ENCODE measurements at places on chromosomes 4 and X.

DNA sequence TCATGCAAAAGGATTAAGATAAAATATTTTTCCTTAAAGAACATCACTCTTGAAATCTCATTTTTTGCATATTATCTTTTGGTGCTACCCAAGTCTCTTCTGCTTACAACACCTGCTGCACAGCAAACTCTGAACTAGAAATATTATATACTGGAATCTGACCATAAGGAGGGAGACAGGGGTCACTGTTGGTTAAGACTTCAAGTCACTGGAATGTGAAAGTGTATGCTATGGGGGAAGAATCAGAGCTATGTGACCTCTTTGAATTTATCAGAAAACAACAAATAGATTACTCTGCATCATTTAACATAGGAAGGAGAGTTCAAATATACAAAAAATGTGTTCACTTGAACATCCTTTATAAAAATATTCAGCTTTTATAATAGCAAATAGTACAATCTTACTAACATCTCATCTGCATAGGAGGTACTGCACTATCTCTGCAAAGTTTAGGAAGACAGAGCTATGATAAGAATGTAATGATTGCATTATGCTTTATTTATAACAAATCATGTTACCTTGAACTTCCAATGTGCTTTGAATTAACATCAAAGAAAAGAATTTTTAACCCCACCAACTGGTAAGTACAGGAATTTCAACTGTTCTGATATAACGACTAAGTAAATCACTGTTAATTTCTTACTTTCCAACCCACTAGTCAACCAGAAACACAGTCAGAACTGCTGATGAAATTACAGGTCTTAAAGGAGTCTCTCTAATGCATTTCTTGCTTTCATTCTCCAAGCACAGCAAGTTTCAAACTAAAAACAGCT is 69.8 kb downstream of the ZNF827 start:
- no peak for DNase-seq

GRCh38 chr4:83599183-83599582 is 63.3 kb downstream of the GPAT3 start:
- DNase-seq: no peak

- peak; percentile 32 for DNase-seq
Observed at GRCh38 chrX:31508338-31508737, 436.5 kb upstream of the FTHL17 start.

- no peak for DNase-seq
Observed at GRCh38 chrX:19389227-19389845, 45.6 kb downstream of the PDHA1 start.

DNA sequence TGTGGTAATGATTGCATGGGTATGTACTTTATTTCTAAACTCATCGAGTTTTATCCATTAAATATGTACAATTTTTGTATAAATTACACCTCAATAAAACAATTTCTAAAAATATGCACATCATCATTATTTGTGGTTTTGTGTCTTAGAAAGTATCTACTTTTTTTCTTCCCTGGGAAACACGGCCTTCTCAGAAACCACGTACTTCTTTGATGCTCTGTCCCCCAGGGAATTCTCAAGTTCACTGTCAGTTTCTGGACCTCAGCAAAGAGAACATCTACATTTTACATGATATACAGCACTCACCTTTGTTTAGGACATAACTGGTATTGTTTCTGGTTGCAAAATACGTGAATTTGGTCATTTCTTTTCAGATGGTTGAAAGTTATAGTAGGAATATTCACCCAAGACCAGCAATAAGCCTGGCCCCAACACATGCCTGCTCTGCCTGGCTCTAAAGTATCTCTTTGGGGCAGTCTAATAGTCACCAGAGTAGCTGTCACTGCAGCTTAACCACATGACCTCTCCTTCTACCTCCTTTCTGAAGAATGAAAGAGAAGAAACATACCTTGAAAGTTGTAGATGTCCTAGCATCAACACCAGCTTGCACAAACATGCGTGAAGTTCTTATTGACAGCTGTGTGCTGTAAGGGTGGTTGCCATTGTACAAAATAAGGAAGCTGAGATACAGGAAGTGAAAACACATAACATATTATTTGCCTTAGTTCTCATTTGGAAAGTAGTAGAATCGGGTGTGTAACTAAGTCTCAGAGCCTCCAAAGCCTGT is 48.4 kb upstream of the SPANXN4 start:
- no peak for DNase-seq

DNA sequence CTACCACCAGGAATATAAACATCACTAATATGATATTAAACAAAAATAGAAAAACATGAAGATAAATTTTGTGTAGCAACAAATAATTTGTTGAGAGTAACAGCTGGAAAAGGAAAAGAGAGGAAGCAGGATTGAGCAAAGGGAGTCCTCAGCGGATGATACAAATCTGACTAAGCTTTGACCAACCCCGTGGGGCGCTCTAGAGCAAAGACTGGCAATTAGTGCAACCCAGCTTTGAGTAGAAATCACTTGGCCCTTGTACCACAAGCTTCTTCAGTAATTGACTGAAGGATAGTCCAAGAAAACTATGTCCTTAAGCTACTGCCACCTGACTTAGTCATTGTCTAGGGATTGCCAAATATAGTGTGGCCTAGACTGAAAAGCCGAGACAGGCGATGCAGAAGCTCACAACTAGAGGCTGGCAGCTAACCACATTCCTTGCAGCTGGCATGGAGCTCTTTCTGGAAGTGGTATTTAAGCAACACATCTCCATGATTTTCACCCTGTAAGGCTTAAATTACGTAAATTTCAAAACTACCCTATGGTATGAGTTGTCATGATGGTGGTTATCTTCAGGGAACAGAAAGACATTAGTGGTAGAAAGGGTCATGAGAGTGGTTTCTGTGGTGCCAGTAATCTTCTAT is 396.0 kb downstream of the PDGFC start:
- no peak for DNase-seq

GRCh38 chr4:27742816-27743215 is 882.2 kb downstream of the STIM2 start:
- DNase-seq: no peak

GRCh38 chr4:98608356-98608755 is 50.1 kb downstream of the TSPAN5 start:
- DNase-seq: no peak

- no peak for DNase-seq
Observed at GRCh38 chrX:107712231-107713202, 63.1 kb downstream of the TSC22D3 start.

DNA sequence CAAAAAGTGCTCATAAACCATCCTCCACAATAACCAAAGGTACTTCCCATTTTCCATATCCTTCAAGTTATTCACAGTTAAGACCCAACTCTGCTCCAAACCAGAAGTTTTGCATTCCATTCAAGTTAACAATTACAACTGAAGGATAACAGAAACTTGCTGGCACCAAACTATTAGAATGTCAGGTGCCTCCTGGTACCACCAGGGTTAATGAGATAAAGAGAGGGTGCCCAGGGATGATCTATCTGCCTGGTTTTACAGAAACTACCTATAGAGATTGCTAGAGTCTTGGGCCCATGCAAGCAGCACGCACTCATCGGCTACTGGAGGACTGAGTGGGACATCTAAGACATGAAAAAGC is 114.6 kb downstream of the RBM47 start:
- DNase-seq: no peak

- DNase-seq: no peak
Observed at GRCh38 chrX:133005042-133005441, 46.6 kb upstream of the HS6ST2 start.

DNA sequence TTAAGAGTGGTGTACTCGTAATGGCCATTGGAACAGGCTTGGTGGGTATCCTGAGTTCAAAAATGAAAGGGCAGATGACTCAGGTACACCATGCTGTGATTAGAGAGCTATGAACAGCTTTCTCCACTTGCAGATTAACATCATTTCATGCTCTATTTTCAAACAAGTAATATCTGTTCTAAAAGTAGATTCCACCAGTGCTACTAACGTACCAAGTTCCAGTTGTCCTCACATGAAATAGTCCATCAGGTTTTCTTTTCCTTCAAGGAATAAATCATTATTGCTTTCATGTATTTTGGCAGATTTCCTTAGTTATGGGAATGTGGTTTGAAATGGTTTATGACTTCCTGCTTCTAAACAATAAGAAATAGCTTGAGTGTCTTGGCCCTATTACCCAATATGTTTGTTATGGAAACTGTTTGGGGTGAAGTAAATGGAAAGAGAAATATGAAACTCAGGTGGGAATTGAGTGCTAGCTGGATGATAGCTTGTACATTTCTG is 49.9 kb downstream of the PCDH7 start:
- DNase-seq: peak; percentile 80

DNA sequence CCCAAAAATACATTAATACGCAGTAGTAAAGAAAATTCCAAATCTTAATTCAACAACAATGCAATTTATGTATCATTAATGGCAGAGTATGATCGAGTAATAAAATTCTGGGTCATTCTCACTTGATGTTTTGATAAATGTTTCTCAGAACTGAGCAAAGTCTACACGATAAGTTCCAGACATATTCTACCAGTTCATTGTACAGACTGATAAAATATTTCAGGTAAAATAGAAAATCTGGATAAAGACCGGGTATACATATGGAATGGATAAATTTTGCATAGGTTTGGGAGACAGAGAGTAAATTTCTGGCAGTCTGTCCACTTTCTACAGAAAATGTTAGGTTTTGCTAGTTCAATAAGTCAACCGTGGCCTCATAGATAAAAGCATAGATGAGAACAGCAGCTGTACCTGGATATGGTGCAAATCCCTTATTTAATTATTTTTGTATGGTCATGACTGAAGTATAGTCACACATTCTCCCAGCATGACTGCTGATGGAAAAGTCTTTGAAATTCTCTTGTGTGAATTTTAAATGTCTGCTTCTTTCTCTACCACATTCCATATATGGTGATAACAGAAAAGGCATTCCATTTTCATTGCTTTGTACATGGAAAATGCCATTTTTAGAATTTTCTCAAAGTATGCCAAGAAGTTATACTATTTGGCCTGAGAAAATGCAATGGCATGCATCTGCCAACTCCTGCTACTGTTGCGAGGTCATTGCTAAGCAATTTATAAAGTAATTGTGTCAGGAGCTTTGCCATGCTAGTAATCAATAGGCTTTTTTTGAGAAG is 301.9 kb upstream of the ARSJ start:
- DNase-seq: peak; percentile 57
